ENCODE measurements at places on chromosomes 5 and 9.

GRCh38 chr5:119358901-119359603 is 3.2 kb downstream of the TNFAIP8 start:
- DNase-seq: no peak

DNA sequence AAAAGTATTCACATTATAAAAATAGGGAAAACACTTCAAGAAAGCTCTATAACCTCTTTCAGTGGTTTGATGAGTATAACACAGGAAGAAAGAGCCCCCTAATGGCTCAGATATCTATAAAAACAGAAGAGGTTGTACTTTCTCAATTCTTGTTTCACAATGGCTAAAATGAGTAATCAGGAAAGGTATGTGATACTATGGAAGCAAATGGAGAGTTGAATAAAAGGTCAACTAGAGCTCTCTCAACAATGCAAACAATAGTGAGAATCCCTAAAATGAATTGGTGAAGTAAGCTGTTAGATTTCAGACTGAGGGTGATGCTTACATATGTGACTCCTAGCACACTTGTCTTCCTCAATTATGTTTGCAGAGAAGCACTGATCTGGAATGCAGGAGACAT is 584.6 kb upstream of the CDH18 start:
- no peak for DNase-seq

DNA sequence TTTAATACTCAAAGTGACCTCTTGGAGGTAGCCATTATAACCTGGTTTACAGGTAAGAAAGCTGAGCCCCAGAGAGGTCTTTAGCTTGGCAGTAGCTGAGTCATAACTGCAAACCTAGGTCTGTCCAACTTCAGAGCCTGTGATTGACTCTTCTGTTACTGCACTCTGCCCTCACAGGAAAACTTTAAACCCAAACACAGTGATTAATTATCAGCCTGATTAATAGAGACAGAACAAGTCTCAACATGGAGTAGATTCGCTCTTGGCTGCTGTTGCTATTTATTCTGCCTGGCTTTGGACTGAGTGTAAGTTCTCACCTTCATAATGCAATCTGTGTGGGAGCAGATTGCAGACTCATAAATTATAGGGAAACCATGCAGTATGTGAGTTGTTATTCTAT is 27.4 kb upstream of the TXN start:
- DNase-seq: no peak

DNA sequence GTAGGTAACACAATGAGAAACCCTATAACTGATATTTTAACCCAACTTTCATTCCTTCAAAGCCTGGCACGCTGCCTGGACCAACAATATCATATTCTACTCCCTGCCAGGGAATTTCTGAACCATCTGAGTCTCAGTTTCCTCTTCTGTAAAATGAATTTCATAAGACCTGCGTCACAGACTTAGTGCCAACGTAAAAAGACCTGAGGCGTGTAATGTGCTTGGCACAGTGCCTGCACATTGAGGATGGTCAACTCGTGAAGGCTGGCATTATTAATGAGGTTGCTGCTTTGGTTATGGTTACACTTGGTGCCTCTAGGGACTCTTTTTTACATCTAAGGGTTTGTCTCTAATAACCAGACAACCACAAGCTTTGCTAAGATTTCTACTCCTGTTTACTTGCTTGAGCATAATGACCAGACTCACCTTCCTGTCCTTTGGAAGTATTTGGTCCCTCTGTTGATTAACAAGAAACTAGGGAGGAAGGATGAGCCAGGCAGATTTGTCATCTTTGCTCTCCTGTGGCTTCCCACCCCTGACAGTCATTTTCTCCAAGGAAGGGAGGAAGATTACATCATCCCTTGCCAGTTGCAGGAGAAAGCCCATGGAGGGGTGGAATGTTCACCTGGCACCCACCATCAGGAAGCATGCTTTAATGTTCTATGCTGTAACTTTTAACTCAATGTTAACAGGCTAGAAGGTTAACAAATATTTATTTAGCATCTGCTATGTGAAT is 79.0 kb downstream of the PAPPA start:
- DNase-seq: no peak

DNA sequence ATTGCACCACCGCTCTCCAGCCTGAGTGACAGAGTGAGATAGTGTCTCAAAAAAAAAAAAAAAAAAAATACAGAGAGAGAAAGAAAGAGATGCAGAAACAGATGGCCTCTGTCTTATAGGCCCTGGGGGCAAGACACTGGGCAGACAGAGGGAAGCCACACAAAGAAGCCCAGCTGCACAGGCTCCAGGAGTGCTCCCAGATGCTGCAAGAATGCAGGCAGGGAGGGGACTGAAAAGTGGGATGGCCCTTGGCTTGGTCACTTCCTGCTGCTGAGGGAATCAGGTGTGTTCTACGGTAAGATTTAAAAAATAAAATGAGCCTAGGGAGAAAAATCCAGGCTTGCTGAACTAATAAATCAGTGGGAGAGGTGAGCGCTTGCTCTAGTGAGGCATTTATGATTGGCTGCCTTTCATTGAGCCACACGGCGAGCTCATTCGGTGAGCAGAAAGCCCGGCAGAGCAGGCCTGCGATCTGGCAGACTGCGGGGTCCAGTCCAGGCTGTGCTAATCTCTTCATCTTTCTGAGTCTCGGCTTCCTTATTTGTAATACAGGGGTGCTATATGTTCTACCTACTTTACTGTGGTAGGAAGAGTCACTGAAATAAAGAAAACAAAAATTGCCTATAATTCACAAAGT is 80.6 kb downstream of the RAD23B start:
- DNase-seq: no peak

DNA sequence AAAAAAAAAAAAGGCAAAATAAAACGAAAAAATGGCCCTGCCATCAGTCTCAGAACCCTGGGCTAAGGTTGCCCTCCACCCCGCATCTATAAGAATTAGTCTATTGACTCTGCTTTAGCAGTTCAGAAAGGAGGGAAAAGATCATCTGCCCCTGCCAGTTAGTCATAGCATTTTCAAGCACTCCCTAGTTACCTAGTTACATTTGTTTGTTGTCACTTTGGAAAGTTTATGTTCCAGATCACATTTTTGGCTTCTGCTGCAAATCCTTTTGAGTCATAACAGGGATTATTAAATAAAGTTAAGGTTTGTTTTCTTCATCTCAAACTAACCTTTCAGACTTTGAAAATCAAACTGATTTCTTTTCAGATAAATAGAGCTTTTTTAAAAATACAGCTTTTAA is 52.1 kb downstream of the AQP7 start:
- DNase-seq: no peak

- DNase-seq: no peak
Measured at GRCh38 chr5:104612005-104612404, 1049.4 kb upstream of the NUDT12 start.

DNA sequence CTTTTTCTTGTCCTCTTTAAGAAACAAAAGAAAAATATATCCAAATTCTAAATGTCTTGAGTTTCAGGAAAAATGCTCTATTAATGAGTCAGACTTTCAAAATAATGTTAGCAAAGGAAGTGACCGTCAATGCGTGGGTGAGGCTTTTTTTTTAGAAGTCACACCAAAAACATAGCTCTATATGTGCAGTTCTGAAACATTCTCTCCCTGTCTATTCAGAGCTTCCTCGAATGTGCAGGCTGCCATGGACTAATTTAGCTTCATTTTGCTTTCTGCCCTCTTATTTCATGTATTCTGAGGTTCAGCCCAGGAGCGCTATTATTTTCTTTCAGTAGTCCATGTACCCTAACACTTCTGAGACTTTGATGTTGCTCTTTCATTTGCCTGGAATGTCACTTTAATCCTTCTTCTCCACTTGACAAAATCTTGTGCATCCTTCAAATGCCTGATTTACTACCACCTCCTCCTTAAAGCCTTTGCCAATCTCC is 72.5 kb upstream of the RASA1 start:
- DNase-seq: no peak

- peak; percentile 62 for DNase-seq
Measured at GRCh38 chr9:134099123-134099761, 31.4 kb upstream of the BRD3 start.

DNA sequence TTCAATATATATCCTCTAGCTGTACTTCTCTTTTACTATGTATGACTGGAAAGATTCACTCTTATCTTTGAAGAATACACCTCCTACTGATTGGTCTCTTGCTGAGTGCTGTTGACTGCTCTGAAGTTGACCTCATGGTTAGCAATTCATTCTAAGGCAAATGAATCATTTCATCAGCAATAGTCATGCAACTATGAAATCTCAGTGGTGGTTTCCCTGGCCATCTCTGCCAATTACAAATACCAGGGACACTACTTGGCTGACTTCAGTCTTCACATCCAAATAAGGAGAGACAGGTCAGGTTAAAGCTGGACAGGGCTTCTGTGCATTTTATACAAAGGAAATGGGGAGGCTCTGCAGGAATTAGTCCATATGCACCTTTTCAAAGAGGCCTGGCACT is 333.5 kb upstream of the ACTBL2 start:
- no peak for DNase-seq

DNA sequence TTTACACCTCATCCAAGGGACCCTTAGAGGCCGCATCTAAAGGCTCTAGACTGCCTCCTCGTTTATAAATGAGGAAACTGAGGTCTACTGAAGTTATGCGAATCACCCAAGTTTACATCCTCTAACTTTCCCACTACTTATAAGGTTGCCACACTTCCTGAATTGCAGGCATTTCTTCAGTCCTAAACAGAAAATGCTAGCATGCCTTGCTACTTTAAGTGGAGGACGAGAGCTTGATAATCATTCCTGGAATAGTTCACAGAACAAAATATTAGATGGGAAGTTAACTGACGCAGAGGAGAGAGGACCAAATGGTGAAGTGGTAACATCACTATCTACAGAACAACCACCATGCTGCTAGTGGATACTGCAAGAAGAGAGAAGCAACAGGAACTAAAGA is 85.8 kb downstream of the GNAQ start:
- no peak for DNase-seq

DNA sequence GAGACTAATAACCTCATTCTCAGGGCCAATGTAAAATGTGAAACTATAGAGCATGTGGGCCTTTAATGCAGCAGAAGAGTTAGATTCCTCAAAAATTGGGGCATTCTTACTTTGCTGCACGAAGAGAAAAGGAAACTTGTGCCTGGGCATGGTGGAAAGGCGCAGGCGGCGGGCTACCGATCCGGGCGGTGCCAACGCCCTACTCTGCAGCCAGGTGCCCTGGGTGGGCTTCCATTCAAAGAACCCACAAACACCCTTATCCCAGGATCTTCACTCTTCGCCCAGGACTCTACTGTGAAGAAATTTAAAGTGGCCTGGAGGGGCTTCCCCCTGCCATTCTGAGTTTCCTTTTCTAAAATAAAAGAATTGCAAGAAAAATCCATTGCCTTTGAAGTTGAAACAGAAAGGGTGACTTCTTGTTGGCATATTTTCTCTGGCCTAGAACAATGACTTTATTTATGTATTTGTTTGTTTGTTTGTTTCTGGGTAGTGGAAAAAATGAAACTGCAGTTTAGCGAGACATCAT is 124.9 kb downstream of the TMEM161B start:
- DNase-seq: no peak

DNA sequence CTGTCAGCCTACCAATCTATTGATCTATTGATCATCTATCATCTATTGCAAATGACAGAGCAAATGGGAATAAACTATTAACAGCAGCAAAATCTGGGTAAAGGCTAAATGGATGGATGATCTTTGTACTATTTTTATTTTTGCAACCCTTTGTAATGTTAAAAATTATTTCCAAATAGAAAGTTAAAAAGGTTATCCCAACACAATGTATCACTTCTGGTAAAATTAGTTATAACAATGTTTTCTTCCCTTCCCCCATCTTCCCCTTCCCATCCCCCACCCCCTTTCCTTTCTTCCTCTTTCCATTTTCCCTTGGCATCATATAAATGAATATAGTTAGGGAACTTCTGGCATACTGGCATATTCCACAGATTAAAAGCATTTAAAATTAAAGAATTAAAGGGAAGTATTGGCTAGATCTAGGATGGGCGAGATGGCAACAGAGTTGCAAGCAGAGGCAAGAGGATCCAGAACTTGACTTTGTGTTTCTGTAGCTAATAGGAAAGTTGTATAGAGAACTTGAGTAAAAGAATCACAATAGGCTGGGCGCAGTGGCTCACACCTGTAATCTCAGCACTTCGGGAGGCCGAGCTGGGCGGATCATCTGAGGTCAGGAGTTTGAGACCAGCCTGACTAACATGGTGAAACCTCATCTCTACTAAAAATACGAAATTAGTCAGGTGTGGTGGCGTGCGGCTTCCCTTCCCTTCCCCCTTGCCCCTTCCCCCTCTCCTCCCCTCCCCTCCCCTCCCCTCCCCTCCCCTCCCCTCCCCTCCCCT is 66.6 kb upstream of the TAF11L2 start:
- no peak for DNase-seq

Data from Jurkat, Clone E6-1 (cell line).